ENCODE measurements at places on chromosomes 2 and 18.
A peak's percentile ranks its signal among the peaks of the same experiment; 100 is the strongest.

DNA sequence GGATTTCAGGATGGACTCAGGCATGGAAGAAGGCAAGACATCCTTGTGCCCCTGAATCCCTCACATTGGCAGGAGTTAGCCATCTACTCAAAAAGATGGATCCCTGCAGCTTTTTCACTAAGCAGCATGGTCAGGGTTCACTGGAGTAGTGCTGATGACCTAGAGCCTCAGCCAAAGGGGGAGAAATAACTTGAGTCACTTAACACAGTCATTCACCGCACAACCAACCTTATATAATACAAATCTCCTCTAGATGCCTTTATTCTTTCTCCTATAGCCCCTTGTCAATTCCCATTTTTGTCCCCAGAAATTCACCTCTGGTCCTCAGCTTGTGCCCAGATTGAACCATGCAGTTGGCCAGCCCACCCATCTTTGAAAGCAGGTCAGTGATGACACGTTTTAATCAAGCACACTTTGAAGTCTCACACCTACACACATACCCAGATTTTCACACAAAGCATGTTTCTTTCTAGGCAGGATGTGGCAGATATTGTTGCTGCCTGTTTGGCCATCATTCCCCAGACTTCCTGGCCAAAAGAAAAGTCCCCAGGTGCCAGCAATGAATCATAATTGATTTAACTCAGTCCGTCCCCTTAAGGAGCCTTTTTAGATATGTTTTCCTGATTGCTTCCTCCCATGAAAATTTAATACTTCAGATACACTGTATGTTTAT is 84.2 kb downstream of the LBH start:
- no peak for DNase-seq

DNA sequence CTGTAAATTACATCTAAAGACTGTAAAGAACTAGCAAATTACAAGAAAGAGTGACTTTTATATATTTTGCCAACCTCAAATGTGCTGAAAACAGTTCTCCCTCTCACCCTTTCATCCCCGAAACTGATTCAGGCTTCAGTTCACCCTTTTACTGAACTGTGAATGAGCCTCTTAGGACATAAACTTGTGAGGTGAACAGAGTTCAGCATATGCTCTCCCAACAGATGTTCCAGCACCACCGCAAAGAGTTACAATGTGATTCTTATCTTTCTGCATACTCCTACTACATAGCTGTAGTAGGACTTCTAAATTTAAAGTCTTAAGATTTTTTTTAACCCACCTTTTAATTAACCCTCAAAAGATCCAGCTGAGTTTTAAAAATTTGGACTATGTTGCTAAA is 1.2 kb upstream of the ZCCHC2 start:
- DNase-seq = peak; percentile 62

- no peak for DNase-seq
Measured at GRCh38 chr2:72145289-72145657, 2.4 kb downstream of the CYP26B1 start.

DNA sequence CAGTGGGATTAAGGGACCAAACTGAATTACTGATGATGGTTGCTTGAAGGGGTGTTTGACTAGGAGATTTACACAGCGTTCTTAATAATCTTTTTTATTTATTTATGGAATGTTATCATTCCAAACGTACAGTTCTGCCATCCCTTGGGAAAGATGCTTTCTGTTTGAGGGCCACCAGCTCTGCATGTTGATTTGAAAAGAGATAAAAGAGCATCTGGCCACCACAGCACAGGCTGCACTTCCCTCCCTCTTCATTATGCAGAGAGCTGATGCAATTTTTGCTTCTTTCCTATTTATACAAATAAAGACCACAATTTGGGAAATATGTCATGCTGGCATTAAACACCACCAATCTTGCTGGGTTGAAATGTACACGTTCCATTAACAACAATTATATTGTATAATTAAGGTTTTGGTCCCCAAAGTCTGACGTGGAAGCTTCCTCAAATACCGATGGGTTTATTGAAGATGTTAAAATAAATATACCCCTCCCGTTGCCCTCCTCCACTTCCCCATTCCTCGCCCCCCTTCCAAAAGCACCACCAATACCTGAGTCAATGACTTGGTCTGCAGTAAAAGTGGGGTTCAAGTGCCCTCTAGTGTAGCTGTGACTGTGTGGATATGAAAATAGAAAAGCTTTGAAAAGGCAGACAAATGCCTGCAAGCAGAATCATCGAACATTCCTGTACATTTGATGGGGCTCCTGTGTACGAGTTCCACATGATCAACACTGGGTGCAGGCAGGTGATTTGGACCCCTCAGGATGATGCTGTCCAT is 211.9 kb downstream of the HRH4 start:
- no peak for DNase-seq

- no peak for DNase-seq
Measured at GRCh38 chr2:168416555-168416954, 39.5 kb upstream of the CERS6 start.

DNA sequence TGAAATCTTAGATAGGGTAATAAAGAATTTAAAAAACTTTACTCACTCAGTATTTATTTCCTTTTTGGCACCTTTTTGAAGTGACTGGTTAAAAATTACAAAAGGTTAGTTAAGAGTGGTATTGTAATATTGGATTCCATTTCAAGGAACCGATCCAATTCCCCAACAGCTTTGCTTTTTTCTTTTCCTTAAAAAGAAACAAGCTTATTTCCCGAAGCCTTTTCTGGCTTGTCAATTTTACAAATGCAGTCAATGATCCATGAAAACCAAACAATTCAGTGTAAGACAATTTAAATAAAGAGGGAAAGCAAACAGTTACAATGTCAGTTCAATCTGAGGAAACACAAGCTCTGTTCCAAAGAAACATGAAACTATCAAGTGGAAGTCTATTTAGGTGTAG is 200.2 kb downstream of the RIT2 start:
- DNase-seq = no peak
